ENCODE measurements at places on chromosomes 1 and 21. TPM values are rescaled to one million over a fixed set of nuclear protein-coding genes. Genes with fewer than 3 reads are reported as not detected.

The ANXA9 gene
- total RNA-seq: 0.77 TPM

The MRPL24 gene
- 24.7 TPM for total RNA-seq

The SPTA1 gene
- not detected for total RNA-seq

The LIN28A gene
- 1,384 TPM for total RNA-seq

DNA sequence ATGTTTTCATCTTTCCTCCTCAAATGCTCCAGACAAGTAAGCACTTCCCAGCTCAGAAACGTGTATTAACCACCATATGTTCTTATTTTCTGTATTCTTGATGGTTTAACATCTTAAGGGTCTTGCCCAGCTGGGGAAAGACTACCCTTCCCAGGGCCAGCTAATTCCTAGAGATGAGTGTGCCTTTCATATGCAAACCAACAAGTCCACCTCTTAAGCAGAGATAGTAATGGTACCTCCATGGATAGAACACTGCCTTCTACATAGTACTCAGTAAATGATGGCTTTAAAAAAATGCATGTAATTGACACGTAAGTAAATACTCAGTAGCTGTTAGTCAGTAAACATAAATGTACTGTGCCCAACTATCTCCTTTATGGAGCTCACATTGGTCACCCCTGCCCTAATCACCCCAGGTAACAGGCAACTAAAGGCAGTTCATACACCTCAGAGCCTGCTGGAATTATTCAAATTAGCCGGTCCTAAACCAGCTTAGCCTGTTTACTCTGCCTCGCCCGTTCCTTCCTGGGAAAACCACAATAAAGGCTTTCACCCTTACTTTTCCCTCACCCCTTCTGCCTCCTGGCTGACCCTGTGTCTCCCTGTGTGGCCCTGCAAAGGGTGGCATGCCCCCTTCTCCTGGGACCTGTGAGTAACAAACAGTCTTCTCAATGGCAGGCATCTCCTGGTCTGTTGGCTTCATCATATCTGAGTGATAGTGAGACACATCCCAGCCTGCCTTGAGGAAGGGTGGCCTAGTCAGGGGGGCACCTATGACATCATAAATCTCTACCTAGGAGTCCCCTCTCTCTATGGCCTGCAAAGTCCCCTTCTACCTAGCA lies 40.1 kb upstream of the KLHDC7A start:
- peaks cover 4% of the 10 kb centered on the region for H3K4me1 ChIP-seq
- no peaks in the 10 kb centered on the region for H3K36me3 ChIP-seq
- H3K27me3 ChIP-seq: no peaks in the 10 kb centered on the region
- H3K27ac ChIP-seq: no peak overlapping the region
- no peak overlapping the region for H3K4me3 ChIP-seq
- DNase-seq: no peak

- H3K4me1 ChIP-seq: no peaks in the 10 kb centered on the region
- peak; percentile 1 for DNase-seq
- H3K36me3 ChIP-seq: no peaks in the 10 kb centered on the region
- no peaks in the 10 kb centered on the region for H3K27me3 ChIP-seq
- H3K4me3 ChIP-seq: no peak overlapping the region
Observed at GRCh38 chr1:16605532-16606505, 7.5 kb downstream of the NBPF1 start.

GRCh38 chr1:59827055-59827643 lies 12.4 kb downstream of the HOOK1 start:
- no peak overlapping the region for H3K4me3 ChIP-seq
- H3K4me1 ChIP-seq: no peaks in the 10 kb centered on the region
- no peaks in the 10 kb centered on the region for H3K27me3 ChIP-seq

DNA sequence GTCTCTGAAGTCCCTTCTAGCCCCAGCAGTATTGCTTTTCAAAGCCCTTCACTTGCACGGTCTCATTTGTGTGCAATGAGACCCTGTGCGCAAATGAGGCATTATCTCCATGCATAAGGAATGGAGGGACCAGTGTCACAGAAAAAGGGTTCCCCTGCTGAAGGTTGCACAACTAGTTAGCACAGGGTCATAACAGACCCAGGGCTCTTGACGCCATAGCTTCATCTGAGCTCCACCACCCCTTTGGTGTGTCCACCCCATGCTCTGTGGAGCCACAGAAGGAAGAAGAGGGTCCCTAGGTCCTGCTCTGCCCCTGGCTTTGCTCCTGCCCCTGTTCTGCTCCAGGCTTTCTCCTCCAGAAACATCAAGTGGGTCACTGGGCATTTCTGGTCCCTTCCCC lies 12.6 kb downstream of the SH2D2A start:
- H3K4me1 ChIP-seq: peaks cover 15% of the 10 kb centered on the region
- peaks cover 5% of the 10 kb centered on the region for H3K36me3 ChIP-seq
- DNase-seq: no peak
- no peak overlapping the region for H3K27ac ChIP-seq

DNA sequence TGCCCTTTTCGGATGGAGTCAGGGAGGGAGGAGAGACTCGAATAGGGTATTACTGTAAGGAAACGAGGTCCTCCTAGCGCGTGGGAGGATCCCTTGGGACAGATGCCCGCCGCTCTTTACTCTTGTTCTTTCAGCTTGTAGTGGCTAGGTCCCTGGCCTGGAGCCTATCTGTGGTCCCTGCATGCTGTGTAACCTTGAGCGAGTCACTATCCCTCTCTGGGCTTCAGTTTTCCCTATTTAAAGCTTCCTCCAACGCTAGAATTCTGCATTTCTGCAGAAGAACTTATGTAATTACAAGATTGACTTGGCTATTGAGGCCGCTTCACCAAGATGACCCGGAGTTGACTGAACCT lies 744 bp downstream of the MIER1 start:
- no peaks in the 10 kb centered on the region for H3K27me3 ChIP-seq
- H3K4me3 ChIP-seq: peak overlapping the region; percentile 74
- no peaks in the 10 kb centered on the region for H3K36me3 ChIP-seq

GRCh38 chr1:27770293-27770830 lies 2.7 kb upstream of the STX12 start:
- DNase-seq: peak; percentile 12
- no peaks in the 10 kb centered on the region for H3K27me3 ChIP-seq
- H3K27ac ChIP-seq: no peak overlapping the region
- peaks cover 6% of the 10 kb centered on the region for H3K4me1 ChIP-seq
- no peak overlapping the region for H3K4me3 ChIP-seq

GRCh38 chr1:94962409-94963265 lies 35.7 kb upstream of the CNN3 start:
- no peaks in the 10 kb centered on the region for H3K27me3 ChIP-seq
- no peak for DNase-seq
- H3K4me3 ChIP-seq: no peak overlapping the region

DNA sequence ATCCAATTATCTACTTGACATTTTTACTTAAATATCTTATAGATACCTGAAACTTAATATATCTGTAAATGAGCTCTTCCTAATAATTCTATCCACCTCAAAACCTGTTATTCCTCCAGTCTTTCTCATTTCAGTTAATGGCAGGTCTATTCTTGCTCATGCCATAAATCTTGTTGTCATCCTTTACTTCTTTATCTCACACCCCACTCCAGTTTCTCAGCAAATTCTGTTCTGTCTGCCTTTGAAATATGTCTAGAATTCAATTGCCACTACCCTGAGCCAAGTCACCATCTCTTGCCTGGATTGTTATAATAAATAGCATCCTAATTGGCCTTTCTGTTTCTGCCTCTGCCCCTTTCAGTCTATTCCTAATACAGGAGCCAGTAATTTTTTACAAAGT lies 105.8 kb downstream of the MAN1A2 start:
- H3K4me3 ChIP-seq: no peak overlapping the region
- no peaks in the 10 kb centered on the region for H3K4me1 ChIP-seq
- no peak overlapping the region for H3K27ac ChIP-seq
- DNase-seq: no peak

GRCh38 chr1:108644984-108645383 lies 15.9 kb downstream of the HENMT1 start:
- DNase-seq: no peak
- no peaks in the 10 kb centered on the region for H3K4me1 ChIP-seq
- H3K27ac ChIP-seq: no peak overlapping the region
- no peaks in the 10 kb centered on the region for H3K27me3 ChIP-seq

All from neural progenitor cell (in vitro differentiated cells).